ENCODE measurements at places on chromosomes 6 and 20. TPM values are rescaled to one million over a fixed set of nuclear protein-coding genes. Genes with fewer than 3 reads are reported as not detected.
A peak's percentile ranks its signal among the peaks of the same experiment; 100 is the strongest.

GRCh38 chr6:56581296-56581925 is 61.3 kb downstream of the DST start:
- no peaks in the 10 kb centered on the region for H3K27me3 ChIP-seq
- H3K4me3 ChIP-seq, result no peak overlapping the region
- DNase-seq, result no peak

- no peaks in the 10 kb centered on the region for H3K36me3 ChIP-seq
- peaks cover 25% of the 10 kb centered on the region for H3K4me1 ChIP-seq
- peak; percentile 81 for DNase-seq
- H3K27ac ChIP-seq, result peak overlapping the region; percentile 41
- H3K27me3 ChIP-seq, result no peaks in the 10 kb centered on the region
These were observed 5.6 kb upstream of the TBPL1 start for GRCh38 chr6:133947302-133947900.

DNA sequence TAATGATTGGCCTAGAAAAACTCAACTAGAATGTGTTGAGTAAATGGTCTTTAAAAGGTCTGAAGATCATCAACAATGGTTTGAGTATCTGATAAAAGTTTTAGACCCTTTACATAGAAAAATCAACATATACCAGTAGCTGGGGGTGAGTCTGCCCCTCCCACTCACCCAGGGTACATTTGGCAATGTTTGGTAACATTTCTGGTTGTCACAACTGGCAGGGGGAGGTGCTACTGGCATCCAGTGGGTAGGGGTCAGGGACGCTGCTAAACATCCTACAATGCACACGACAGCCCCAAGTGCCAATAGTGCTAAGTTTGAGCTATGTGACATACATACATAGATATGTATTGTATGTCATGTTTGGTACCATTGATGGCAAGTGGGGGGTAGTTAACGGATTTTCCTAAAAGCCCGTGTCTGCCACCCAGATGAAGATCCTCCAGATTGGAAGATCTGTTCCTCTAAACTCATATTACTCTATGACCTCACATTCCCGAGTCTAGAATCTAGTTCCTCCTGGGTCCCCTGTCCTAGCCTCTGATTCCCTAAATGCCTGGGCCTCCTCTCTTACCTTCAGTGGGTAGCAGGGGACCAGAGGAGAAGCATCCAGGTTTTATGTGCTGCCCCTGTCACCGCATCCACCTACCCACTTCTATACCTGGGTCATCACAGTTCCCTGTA is 2.5 kb upstream of the MMP9 start:
- no peak overlapping the region for H3K27ac ChIP-seq
- H3K4me3 ChIP-seq, result no peak overlapping the region
- DNase-seq, result no peak
- peaks cover 5% of the 10 kb centered on the region for H3K27me3 ChIP-seq

DNA sequence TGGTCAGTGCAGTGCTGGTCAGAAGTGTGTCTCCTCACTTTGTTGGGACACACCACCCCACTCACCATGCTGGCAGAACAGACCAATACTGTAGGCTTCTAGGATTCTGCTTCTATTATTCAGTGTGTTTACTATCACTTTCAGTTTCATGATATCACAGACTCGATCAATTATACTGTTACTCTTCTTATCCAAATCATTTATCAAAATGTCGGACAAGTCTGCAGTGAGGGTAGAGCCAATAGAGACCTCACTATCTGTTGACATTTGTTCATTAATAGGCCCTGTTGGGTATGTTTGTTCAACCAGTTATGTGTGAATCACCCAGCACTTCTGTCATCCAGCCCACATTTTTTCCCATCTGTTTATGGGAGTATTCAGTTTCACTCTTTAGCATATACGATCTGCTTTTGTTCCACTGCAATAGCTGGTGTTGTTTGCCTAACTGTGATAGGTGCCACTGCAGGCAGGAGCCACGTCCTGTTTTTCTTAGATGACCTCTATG is 140.1 kb downstream of the NRN1 start:
- H3K36me3 ChIP-seq, result no peaks in the 10 kb centered on the region
- H3K4me3 ChIP-seq, result no peak overlapping the region
- H3K27ac ChIP-seq, result peak overlapping the region; percentile 1
- no peak for DNase-seq

- DNase-seq, result peak; percentile 38
- H3K27ac ChIP-seq, result no peak overlapping the region
- no peak overlapping the region for H3K4me3 ChIP-seq
- H3K36me3 ChIP-seq, result no peaks in the 10 kb centered on the region
- no peaks in the 10 kb centered on the region for H3K4me1 ChIP-seq
These were observed 23.3 kb downstream of the NPEPL1 start for GRCh38 chr20:58715801-58716475.

DNA sequence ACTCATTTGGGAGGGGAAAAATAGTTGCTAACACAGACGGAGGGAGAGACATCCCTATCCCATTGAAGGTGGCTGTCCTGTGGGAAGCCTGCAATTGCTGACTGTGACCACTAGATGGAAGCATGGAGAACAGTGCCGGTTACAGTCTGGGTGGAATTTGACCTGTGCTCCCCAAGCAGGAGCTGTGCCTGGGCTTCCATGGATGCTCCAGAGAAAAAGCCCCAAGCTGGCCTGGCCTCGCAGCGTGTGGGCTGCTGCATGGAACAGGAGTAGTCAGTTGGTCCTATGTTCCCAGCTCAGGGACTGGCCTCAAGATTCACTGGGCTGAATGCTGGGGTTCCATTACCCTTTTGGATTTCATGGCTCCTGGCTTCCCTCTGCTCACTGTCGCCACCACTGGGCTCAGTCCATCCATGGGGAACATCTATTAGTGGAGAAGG is 116.3 kb upstream of the CHD6 start:
- H3K27ac ChIP-seq, result no peak overlapping the region
- H3K4me3 ChIP-seq, result no peak overlapping the region
- H3K27me3 ChIP-seq, result no peaks in the 10 kb centered on the region
- DNase-seq, result peak; percentile 39
- H3K36me3 ChIP-seq, result no peaks in the 10 kb centered on the region

GRCh38 chr6:8400663-8401062 is 34.7 kb downstream of the SLC35B3 start:
- H3K36me3 ChIP-seq, result no peaks in the 10 kb centered on the region
- no peaks in the 10 kb centered on the region for H3K4me1 ChIP-seq
- no peak overlapping the region for H3K4me3 ChIP-seq
- no peak overlapping the region for H3K27ac ChIP-seq
- H3K27me3 ChIP-seq, result no peaks in the 10 kb centered on the region

GRCh38 chr6:99867026-99867425 is 127.0 kb downstream of the MCHR2 start:
- no peaks in the 10 kb centered on the region for H3K4me1 ChIP-seq
- H3K36me3 ChIP-seq, result no peaks in the 10 kb centered on the region
- no peak overlapping the region for H3K27ac ChIP-seq
- no peak for DNase-seq
- H3K4me3 ChIP-seq, result no peak overlapping the region

DNA sequence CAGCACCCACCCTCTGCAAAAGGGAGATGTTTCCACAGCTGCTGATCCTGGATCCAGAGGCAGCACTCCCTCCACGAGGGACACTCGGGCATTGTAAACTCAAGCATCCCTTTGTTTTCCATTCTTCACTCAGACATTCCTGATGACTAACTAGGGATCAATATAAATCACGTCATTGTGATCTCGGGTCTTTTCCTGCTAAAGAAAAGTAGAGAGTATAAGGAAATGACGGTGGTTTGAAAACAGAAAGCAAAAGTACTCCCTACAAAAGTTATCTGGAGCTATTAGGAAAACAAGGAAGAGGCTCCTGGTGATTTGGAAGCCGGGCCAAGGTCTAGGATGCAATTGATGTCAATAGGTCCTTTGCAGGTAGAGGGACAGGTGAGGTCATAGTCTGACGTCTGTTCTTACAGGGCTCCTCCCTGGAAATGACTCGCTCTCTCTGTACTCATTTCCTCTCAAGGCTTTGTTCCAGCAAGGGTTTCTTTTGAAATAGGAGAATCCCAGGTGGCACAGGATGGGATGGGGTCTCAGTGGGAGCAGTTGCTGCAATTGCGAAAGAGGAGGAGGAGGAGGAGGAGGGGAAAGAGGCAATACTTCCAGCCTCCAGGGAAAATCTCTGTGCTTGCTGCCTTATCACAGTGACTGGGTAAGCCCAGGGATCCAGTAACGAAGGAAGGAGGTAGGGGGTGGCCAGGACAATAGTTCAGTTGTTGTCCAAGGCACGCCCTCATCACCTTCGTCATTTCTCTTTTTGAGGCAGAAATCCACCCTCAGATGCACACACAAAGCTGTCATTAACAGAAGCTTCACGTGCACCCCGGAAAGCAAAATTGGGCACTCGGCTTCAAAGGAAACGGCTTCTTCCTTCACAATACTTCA is 222.8 kb downstream of the LY86 start:
- no peaks in the 10 kb centered on the region for H3K27me3 ChIP-seq
- H3K4me1 ChIP-seq, result peaks cover 5% of the 10 kb centered on the region
- DNase-seq, result peak; percentile 78
- peak overlapping the region; percentile 75 for H3K27ac ChIP-seq

- no peak for DNase-seq
- no peak overlapping the region for H3K4me3 ChIP-seq
- H3K36me3 ChIP-seq, result no peaks in the 10 kb centered on the region
- peak overlapping the region; percentile 73 for H3K27ac ChIP-seq
- H3K4me1 ChIP-seq, result peaks cover 3% of the 10 kb centered on the region
- H3K27me3 ChIP-seq, result no peaks in the 10 kb centered on the region
These were observed 69.3 kb upstream of the IER3 start for GRCh38 chr6:30813631-30814145.

DNA sequence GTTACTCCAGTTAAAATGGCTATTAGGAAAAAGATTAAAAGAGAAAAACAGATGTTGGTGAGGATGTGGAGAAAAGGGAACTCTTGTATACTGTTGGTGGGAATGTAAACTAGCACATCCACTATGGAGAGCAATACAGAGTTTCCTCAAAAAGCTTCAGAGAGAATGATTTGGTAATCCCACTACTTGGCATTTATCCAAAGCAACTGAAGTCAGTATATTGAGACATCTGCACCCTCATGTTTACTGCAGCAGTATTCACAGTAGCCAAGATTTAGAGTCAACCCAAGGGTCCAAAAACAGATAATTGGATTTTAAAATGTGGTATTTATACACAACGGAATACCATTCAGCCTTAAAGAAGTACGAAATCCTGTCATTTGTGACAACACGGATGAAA is 469.5 kb downstream of the QKI start:
- no peak overlapping the region for H3K4me3 ChIP-seq
- H3K4me1 ChIP-seq, result no peaks in the 10 kb centered on the region
- H3K36me3 ChIP-seq, result no peaks in the 10 kb centered on the region
- DNase-seq, result no peak
- no peaks in the 10 kb centered on the region for H3K27me3 ChIP-seq

DNA sequence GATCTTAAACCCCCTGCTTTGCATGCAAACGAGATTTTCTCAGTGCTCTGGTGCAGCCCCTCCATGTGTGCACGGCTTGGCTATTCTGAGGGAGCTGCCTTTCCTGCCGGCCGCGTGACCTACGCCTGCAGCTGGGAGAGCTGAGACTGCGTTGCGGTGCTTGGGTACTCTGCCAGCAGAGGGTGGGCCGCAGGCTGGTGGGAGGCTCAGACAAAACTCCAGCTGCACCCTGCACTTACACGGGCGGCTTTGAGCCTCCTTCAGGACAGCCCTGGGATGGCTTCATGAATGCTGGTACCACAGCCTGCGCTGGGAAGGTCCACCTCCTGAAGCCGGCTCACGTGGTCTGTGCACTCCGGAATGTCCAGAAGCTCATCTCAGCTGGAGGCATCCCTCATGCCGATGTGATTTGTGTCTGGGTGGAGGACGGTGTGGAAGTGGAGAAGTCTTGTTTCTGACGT is 223.7 kb downstream of the DLL1 start:
- no peaks in the 10 kb centered on the region for H3K36me3 ChIP-seq
- DNase-seq, result peak; percentile 32
- no peak overlapping the region for H3K4me3 ChIP-seq
- H3K27ac ChIP-seq, result no peak overlapping the region
- no peaks in the 10 kb centered on the region for H3K4me1 ChIP-seq

GRCh38 chr6:106677282-106677681 is 47.9 kb downstream of the QRSL1 start:
- no peak for DNase-seq
- H3K4me1 ChIP-seq, result no peaks in the 10 kb centered on the region

DNA sequence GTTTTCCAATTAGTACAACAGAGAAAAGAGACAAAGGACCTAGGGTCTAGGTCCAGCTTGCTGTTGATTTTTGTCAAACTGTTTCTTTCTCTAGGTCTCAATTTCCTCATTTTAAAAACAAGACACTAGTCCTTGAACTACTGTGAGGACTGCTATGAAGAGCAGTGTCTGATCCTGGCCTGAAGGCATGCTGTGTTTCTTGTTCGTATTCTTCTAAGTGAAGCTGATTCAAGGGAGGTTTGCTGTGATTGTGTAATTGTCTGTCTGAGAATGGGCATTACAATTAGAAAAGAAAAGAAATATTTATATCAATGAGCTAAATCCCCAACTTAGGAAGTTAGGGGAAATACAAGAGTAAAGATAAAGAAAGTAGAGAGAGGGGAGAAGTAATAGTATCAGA is 228.2 kb upstream of the SUPT3H start:
- H3K27me3 ChIP-seq, result no peaks in the 10 kb centered on the region
- H3K27ac ChIP-seq, result no peak overlapping the region
- DNase-seq, result no peak

- no peaks in the 10 kb centered on the region for H3K27me3 ChIP-seq
- no peak overlapping the region for H3K4me3 ChIP-seq
- DNase-seq, result no peak
These were observed 15.7 kb upstream of the SGK2 start for GRCh38 chr20:43543138-43543537.

DNA sequence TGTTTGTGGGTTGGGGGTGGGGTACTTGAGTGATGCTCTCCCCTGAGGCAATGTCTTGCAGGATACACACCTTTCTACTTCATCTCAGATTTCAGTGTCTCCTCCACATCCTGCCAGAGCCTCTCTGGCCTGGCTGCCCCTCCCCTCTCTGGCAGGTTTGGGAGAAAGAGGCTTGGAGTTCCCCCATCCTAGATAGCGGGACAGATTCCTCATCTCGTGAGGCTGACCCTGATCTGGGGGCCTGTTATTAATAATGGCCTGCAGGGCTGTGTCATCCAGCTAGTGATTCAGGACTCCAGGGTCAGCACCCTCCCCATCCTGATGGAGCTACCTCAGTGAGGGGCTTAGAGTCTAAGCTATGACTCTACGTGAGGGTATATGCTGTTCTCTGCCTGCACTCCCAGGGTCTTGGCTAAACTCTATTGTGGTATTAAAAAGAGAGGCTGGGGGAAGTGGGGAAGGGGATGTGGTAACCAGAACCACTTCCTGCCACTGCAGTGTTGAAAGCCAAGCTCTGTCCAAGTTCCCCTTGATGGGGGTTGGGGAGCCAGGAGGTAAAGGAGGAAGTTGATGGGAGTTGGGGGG is 3.7 kb upstream of the MMP9 start:
- no peaks in the 10 kb centered on the region for H3K4me1 ChIP-seq
- no peaks in the 10 kb centered on the region for H3K36me3 ChIP-seq
- no peak overlapping the region for H3K27ac ChIP-seq
- no peak overlapping the region for H3K4me3 ChIP-seq
- DNase-seq, result no peak

- no peak overlapping the region for H3K27ac ChIP-seq
- H3K36me3 ChIP-seq, result no peaks in the 10 kb centered on the region
- no peaks in the 10 kb centered on the region for H3K4me1 ChIP-seq
- no peak for DNase-seq
These were observed 405.1 kb downstream of the TAF4 start for GRCh38 chr20:61660559-61660958.

GRCh38 chr6:21873562-21873961 is 280.0 kb downstream of the SOX4 start:
- H3K27ac ChIP-seq, result no peak overlapping the region
- no peaks in the 10 kb centered on the region for H3K36me3 ChIP-seq
- H3K4me3 ChIP-seq, result no peak overlapping the region
- no peaks in the 10 kb centered on the region for H3K27me3 ChIP-seq
- no peak for DNase-seq

GPR63 gene
- total RNA-seq, result 0.06 TPM

OLIG3 gene
- total RNA-seq, result not detected

HDGFL1 gene
- total RNA-seq, result not detected

PCK1 gene
- total RNA-seq, result 986 TPM

FAXC gene
- total RNA-seq, result not detected

NCR2 gene
- total RNA-seq, result not detected

C4A gene
- total RNA-seq, result 2,733 TPM
